ENCODE measurements at places on chromosomes 11 and 22. TPM values are rescaled to one million over a fixed set of nuclear protein-coding genes. Genes with fewer than 3 reads are reported as not detected.

Gene KRTAP5-10
- not detected for total RNA-seq

Gene APOL4
- not detected for total RNA-seq

Gene ISX
- total RNA-seq: not detected

Gene CLMP
- 0.37 TPM for total RNA-seq

Gene WT1
- not detected for total RNA-seq
